Left ventricle myocardium superior (tissue), 1 donor: ENCODE measurements at places on chromosomes 12 and 14. TPM values are rescaled to one million over a fixed set of nuclear protein-coding genes. Genes with fewer than 3 reads are reported as not detected.

FAM186B gene
- 0.47 TPM for total RNA-seq

KRT7 gene
- total RNA-seq = 0.69 TPM

PTPN6 gene
- total RNA-seq = 6.0 TPM

LALBA gene
- not detected for total RNA-seq

- DNase-seq = no peak
Measured at GRCh38 chr12:89038831-89039512, 313.3 kb downstream of the DUSP6 start.

DNA sequence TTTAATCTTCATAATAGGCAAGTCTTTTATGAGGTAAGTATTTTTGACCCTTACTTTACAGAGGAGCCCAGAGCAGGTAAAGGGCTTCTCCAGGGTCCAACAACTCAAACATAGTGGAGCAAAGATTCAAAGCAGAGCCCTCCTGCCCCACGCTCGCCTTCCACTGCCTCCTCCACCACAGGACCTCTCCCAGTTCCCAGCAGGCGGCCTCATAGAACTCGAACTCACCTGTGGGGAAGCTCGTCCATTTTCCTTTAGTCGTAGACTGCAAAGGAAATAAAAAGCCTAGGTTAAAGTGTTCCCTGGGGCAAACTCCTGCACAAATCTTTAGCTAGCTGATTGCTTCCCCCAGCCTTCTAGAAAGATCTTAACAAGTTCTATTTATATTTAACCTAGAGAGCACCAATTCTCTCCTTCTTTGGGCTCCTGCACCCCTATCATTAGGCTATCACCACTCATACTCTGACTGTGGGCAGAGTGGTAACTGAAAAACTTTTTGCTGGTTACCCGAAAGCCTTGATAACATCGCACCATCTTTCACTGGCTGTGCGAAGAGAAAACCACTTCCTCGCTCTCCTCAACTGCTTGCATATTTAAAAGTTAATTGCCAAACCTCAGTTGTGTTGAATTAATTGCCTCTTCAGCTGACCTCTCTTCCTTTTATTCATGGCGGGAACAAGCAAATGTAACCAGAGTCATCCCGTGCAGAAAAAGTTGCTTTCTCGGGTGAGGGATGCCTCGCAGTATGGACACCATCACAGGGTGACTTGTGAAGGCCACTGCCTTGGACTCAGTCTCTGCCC lies 299.6 kb downstream of the DPF3 start:
- DNase-seq = no peak

DNA sequence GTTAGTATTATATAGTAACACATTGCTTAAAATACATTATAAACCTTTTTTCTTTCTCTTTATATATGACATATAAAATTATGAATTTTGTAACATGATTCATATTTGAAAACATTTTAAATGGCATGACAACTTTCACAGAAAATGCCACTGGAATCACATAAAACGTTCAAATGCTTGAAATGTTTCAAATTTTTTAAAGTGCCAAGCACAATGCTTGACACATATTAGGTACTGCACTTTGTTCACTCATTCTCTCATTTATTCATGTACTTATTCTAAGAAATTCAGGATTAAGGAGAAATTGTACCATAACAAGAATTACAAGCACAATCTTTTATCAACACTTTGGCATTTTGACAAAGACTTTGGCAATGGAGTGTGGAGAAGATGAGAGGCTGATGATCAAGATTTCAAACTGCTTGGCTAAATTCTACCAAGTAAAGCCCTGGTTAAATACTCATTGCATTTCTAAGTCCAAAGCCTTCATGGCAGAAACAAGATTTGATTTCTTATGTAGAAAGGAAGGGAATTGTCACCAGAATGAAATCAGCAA lies 232.2 kb downstream of the C12orf50 start:
- DNase-seq = no peak

DNA sequence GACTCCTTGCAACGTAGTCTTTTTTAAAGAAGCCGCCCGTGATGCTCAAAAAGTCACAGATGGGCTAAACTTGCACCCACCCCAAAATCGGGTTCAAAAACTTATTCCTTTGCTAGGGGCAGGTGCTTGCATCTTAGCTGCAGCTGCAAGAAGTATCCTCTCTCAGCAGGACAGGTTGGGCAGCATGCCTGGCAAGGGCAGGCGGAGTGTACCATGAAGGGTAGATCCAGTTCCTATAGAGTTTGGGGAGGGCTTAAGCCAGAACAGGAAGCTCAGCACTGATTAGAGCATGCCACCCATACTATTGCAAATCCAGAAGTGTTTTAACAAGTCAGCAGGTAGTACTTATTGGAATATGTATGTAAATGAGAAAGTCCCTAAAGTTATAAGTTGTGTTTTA lies 48.7 kb downstream of the CPM start:
- no peak for DNase-seq

- no peak for DNase-seq
Measured at GRCh38 chr14:93744176-93744575, 44.1 kb downstream of the PRIMA1 start.

GRCh38 chr12:90280564-90281058 lies 572.0 kb upstream of the ATP2B1 start:
- no peak for DNase-seq

GRCh38 chr12:103748002-103748401 lies 93.0 kb downstream of the NT5DC3 start:
- DNase-seq = no peak

GRCh38 chr14:69501423-69501838 lies 16.9 kb downstream of the PLEKHD1 start:
- DNase-seq = peak; percentile 86

- no peak for DNase-seq
Measured at GRCh38 chr14:94890785-94891184, 120.9 kb upstream of the GSC start.

DNA sequence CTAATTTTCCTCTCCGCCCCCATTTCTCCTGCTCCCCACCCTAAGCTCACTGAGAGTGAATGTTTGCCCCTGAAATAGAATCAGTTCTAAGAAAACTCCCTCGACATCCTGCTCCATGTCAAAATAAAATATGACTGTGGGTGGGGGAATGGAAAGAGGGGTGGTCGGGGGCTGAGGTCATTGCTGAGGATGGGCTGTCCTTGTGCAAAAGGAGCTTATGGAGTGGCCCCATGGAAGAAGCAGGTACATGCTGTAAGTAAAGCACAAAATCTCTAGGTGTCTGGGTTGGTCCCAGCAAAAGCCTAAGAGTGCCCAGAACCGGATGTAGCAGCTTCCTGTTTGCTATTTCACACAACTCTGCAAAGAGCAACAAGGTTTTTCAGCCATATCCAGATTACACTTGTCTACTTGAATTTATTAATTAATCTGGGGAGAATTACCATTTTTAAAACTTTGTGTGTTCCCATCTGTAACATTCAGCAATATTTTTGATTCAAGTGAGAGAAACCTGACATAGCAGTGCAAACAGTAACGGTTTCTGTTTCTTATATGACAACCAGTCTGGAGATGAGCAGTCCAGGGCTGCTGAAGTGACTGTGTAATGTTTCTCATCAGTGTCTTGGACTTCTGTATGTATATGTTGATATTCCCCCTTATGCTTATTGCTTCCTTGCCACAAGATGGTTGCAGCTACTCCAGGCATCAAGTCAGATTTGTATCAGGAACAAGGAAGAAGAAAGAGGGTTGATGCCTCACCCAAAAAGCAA lies 40.4 kb upstream of the GZMB start:
- DNase-seq = no peak

GRCh38 chr12:132384916-132385774 lies 55.8 kb upstream of the GALNT9 start:
- no peak for DNase-seq

- no peak for DNase-seq
Measured at GRCh38 chr14:75497191-75497590, 25.1 kb upstream of the BATF start.

DNA sequence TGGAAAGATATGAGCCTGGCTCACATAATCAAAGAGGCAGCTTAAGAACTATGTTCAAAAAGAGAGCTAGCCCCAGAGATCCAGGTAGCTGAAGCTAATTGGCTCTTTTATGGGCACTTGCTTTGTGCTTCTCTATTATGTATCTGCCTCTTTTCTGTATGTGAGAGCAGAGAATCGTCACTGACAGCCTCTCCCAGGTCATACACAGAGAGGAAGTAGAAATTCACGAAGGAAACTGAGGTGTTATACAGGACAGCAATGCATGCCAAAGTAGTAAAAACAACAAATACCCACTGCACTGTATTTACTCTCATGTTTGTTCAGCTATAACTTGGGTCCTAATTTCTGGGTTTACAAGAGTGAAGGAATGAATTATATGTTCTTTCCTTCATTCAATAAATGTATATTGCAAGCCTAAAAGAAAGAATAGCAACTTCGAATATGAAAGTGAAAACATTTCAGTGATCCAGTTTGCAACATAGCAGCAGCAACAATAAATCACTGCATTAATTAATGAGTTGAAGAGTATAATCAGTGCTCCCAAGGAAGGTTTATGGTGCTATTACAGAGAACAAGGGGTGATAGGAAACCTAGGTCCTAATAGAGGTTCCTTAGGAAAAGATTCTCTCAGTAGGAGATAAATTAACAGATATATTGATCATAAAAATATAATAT lies 47.1 kb upstream of the ATXN7L3B start:
- DNase-seq = no peak

- DNase-seq = no peak
Measured at GRCh38 chr14:30710876-30711275, 88.8 kb downstream of the SCFD1 start.

DNA sequence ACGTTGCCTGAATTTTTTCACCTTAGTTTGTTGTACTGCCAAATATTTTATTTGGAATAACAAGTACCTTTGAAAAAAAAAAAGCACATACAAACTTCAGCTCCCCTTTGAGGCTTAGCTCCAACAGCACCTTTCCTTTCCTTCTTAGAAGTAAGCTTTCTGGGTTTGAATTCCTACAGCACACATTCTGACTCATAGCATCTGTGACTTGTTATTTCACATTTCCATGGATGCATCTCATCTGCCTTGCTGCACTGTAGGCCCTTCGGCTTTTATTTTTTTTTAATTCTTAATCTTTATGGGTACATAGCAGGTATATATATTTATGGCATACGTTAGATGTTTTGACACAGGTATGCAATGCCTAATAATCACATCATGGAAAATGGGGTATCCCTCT lies 7.2 kb downstream of the LGALS3 start:
- DNase-seq = no peak

GRCh38 chr12:6912164-6912935 lies 2.0 kb upstream of the ENO2 start:
- DNase-seq = no peak

DNA sequence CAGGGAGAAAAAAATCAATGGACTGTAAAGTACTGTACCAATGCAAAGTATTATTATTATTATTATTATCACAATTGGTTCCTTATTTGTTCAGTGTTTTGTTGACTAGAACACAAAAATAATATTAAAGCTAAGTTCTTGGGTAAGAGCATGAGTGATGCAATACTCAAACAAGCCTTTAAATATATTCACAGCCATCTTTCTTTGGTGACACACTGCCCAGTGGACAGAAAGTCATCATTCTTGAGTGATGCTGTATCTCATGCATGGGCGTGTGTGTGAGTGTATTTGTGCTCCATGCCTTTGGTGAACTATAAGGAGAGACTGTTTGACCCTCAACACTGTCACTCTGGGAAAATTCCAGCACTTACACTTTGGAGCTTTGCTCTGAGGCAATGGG lies 93.6 kb downstream of the KCNK10 start:
- DNase-seq = no peak

GRCh38 chr14:98252820-98253219 lies 1019.2 kb downstream of the BCL11B start:
- no peak for DNase-seq

- DNase-seq = no peak
Measured at GRCh38 chr14:71130491-71131179, 223.4 kb downstream of the PCNX1 start.

DNA sequence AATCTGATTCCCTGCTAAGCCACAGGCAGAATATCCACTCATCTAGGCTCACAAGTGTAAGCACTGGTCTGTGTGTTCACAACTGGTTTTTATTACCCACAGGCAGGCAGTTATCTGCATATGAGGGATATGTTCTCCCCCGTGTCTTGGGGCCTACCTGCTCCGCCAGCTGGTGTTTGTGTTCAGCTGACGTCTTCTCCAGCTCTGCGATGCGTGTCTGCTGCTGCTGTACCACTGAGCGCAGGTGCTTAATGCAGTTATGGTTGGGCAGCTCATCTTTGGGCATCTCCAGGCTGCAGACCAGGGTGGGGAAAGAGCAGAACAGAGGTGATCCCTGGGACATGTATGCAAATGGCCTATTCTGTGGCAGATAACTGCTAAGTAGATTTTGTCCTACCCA lies 13.7 kb downstream of the RNF41 start:
- DNase-seq = no peak

- no peak for DNase-seq
Measured at GRCh38 chr14:104016873-104017650, 68.4 kb upstream of the ASPG start.

- no peak for DNase-seq
Measured at GRCh38 chr14:75381642-75382041, 46.2 kb upstream of the JDP2 start.

- no peak for DNase-seq
Measured at GRCh38 chr14:67622675-67623074, 3.0 kb downstream of the ARG2 start.
